ENCODE measurements at places on chromosomes 7 and 10. TPM values are rescaled to one million over a fixed set of nuclear protein-coding genes. Genes with fewer than 3 reads are reported as not detected.

- DNase-seq = no peak
These were observed 3.2 kb upstream of the ZNF775 start for GRCh38 chr7:150375662-150376521.

GBX1 gene
- not detected for total RNA-seq

- DNase-seq = no peak
These were observed 89.2 kb downstream of the MACC1 start for GRCh38 chr7:20128001-20128400.

LRMDA gene
- 3.6 TPM for total RNA-seq

ADAM12 gene
- total RNA-seq = 9.4 TPM

CCDC136 gene
- 9.8 TPM for total RNA-seq

PCGF6 gene
- 8.8 TPM for total RNA-seq
